ENCODE measurements at places on chromosomes 5 and 9.
A peak's percentile ranks its signal among the peaks of the same experiment; 100 is the strongest.

DNA sequence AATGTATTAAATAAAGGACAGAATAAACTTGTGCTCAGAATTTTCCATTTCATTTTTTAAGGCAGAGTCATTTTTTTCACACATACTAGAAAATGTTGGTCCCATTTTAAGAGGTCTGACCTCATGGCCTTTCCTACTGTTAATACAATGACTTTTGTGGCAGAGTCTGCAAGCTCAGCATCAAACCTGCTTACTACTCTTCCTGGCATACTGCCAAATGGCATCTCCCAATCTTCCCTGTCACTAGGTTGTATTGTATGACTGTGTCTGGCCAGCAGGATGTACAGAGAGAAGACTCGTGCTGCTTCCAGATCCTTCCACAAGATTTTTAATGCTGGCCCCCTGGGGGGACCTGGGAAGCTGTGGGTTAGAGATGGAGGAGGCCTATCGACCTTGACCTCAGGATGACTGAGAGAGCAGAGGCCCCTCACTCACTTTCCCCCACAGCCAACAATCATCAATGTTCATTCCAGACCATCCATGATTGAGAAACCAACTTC lies 64.7 kb downstream of the BARX1 start:
- no peak for DNase-seq

DNA sequence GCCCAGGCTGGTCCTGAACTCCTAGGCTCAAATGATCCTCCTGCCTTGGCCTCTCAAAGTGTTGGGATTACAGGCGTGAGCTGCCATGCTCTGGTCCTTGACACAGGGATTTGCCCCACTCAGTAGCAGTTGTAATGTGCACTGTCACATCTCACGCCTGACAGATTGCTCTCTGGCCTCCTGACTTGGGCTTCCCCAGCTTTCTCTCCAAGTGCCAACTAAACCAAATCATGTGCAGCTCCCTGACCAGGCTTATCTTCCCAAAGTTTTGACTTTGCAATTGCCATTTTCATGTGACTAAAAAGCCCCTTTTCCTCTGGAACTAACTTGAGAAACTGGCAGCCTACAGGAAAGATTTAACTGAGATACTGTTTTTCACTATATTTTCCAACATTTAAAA lies 10.7 kb downstream of the RPL26L1 start:
- no peak for DNase-seq

DNA sequence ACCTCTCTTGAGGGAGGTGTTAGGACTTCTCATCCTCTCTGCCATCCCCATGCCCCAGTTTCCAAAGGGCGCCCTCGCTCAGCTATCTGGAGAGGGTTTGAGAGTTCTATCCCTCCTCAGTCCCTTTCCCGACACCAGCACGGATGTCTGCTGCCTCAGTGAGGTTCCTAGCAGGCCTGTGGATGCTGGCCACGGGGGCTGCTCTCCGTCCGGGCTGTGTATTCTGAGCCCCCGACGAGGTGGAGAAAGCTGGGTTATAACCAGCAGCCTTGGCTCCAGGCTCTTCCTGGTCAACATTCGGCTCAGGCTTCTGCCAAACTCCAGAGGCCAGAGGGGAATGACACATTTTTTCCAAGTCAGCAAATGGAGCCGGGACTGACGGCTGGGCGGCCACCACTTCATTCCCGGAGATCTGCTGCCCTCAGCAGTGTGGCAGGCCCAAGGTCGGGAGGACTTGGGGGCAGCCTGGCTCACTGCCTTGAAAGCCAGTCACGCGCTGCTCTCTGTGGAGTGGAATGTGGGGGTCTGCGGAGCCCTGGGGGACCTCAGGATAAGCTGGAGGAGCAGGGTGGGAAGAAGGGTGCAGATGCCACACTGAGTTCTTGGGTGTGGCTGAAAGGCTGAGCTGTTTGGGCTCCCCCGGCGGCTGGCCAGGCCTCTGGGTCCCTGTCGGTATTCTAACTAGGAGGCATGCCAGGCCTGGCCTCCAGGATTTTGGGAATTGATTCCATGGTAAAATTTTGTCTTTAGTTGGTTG lies 27.4 kb downstream of the PTPA start:
- DNase-seq = no peak

- DNase-seq = no peak
Measured at GRCh38 chr9:104617418-104617817, 586 bp downstream of the OR13C9 start.

DNA sequence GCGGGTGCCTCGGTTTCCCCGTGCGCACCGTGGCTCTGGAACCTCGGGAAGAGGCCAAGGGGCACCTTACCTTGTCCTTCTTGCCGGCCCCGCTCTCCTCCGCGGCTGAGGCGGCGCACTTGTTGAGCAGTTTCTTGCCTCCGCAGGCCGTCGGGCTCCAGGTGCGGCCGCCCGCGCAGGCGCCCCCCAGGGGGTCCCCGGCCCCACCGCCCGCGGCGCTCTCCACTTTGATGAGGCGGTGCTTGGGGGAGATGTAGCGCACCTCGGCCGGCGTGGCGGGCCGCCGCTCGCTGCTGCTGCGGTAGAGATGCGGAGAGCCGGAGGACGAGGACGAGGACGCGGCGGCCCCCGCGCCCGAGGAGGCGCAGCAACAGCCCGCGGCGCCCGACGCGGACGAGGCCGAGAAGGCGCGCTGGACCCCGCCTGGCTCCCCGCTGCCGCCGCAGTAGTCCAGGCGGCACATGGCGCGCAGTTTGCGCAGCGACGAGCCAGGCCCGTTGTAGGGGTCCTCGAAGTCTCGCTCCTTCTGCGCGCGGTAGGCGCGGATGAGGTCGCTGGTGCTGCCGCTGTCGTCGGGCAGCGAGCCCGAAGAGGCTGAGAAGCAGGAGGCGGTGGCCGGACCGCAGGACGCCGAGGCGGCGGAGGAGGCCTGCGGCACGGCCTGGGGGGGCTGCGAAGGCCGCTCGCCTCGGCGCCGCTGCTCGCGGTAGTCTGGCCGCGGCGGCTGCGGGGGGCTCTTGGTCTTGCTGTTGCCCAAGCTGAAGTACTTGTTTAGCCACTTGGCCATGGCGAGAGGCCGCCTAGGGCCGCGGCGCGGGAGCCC lies 957 bp downstream of the SHB start:
- DNase-seq = no peak

DNA sequence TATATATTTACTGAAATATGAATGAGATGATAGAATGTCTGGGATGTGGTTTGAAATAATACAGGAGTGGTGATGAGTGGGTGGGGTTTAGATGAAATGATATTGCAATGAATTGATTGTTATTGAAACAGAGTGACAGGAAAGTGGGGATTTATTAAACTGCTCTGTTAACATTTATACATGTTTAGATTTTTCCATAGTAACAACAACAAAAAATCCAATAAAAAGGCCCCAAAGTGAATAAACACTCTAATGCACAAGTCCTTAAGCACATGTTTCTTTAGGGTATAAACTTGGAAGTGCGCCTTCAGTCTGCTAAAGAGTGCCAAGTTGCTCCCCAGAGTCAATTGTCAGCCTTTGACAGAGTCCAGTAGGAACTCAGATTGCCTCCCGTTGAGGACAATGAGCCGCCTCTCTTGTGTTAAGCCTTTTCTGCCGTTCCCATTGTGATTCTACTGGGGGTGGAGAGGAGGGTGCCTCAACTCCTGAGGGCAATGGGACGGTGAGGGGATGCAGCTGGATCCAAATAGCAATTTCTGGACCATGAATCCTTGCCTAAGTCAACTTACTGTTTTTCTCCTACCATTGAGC lies 112.3 kb downstream of the SLC28A3 start:
- no peak for DNase-seq

GRCh38 chr9:77807281-77807683 lies 159.2 kb upstream of the GNA14 start:
- DNase-seq = no peak

DNA sequence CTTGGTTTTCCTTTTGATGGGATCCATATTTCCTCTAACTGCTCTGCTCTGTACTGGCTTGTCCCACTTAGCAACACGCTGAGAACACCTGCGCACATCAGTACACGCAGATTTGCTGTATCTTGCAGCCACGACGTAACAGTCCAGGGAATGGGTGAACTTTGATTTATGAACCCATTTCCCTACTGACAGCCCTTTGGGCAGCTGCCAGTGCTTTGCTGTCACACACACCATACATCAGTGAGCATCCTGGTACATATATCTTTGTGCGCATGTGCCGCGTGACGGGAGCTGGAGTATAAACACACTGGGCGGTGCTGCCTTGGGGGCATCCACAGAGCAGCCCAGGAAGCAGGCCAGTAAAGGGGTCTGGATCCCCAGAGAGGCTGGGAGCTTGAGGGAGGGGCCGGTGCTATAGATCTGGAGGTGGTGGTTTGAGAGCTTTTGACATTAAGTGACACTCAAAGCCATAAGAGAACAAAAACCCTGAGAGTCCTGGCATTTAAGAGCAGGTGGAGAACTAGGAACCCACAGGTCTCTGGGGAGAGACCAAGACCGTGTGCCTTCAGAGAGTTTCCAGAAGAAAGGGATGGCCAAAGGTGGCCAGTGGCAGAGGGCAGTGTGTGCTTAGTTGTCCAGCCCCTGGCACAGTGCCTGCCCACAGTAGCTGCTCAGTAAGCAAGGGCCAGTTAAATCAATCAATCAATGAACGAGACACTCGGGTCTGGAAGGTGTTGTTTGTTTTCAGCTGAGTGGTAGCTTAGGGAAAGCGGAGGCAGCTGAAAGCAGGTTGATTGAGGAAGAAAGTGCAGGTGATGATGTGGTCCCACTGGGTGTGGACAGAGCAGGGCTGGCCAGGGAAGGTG lies 53.7 kb downstream of the LMX1B start:
- no peak for DNase-seq

- no peak for DNase-seq
Measured at GRCh38 chr5:38716516-38716915, 129.3 kb upstream of the OSMR start.

- peak; percentile 24 for DNase-seq
Measured at GRCh38 chr9:20941174-20941690, 90.2 kb downstream of the HACD4 start.

- DNase-seq = no peak
Measured at GRCh38 chr5:14296533-14297331, 153.6 kb downstream of the TRIO start.

- no peak for DNase-seq
Measured at GRCh38 chr5:39503155-39503554, 78.4 kb upstream of the DAB2 start.

DNA sequence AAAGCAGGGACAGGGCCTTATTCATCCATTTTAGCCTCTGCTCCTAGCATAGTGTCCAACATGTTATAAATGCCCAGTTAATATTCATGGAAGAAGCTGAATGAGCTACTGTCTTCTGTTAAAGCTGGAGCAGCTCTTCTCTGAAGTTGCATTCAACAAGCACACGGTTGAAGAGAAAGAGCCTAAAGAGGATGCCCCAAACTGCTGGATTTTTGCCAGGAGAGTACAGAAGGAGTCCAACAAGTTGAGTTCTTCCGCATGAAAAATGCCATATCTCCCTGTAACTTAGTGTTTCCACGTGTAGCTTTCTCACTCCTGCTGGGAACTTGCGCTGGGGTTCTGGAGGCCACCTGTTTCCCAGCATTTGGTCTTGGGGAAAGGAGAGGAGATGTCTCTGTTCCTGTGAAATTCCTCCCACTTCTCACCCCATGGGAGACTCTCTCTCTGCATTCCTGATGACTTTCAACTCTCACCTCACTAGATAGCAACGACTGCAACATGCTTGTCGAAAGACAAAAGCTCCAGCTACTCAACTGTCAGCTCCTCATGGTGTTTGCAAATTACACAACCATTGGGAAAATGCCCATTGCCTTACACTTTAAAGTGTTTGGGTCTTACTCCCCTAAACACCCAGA lies 122.8 kb downstream of the KIF4B start:
- no peak for DNase-seq

GRCh38 chr5:180824630-180825476 lies 22.2 kb upstream of the MGAT1 start:
- DNase-seq = no peak

- no peak for DNase-seq
Measured at GRCh38 chr5:173625673-173626504, 9.4 kb upstream of the BOD1 start.

DNA sequence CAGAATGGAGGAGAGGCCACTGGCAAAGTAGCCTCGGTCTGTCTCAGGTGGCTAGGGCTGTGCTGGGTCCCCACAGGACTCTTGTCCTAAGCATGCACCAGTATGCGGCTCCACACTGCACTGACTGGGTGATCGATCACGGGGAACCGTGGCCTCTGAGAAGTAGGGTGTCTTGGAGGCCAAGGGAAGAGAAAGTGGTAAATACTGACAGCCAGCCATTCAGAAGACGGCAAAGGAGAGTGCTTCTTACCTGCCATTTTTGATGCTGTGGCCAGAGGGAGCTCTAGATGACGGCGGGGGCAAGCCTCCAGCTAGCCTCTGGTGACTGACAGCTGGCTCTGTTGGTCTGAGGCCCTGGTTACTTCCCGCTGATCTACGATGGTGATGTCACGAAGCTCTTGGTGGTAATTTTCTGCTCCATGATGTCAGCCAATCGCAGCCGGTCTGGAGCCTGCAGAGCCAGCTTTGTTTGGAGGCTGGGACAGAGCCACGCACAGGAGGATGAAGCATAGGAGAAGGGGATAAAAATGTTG lies 40.4 kb upstream of the GADD45G start:
- DNase-seq = no peak

GRCh38 chr9:88652876-88653275 lies 117.9 kb downstream of the NXNL2 start:
- DNase-seq = no peak

- no peak for DNase-seq
Measured at GRCh38 chr5:55407059-55407684, 99.4 kb downstream of the MTREX start.

- no peak for DNase-seq
Measured at GRCh38 chr9:96874947-96875460, 20.7 kb upstream of the ZNF782 start.
